Adrenal gland (tissue), 19 donors: ENCODE measurements at places on chromosomes 6 and 20. TPM values are rescaled to one million over a fixed set of nuclear protein-coding genes. Genes with fewer than 3 reads are reported as not detected.

The CPXM1 gene
- 11.9 TPM for total RNA-seq

The ENPP5 gene
- 12.2 TPM for total RNA-seq

The LY6G6D gene
- total RNA-seq = not detected

GRCh38 chr20:51563486-51564332 is 21.2 kb upstream of the NFATC2 start:
- peak; percentile 78 for DNase-seq
- H3K27me3 ChIP-seq = peaks cover 23% of the 10 kb centered on the region
- H3K4me1 ChIP-seq = peaks cover 38% of the 10 kb centered on the region
- H3K36me3 ChIP-seq = no peaks in the 10 kb centered on the region
- H3K4me3 ChIP-seq = no peak overlapping the region
- H3K27ac ChIP-seq = peak overlapping the region; percentile 64

The DAAM2 gene
- total RNA-seq = 39.0 TPM

The CLPSL2 gene
- not detected for total RNA-seq

- no peaks in the 10 kb centered on the region for H3K27me3 ChIP-seq
- H3K4me3 ChIP-seq = no peak overlapping the region
- H3K4me1 ChIP-seq = peaks cover 19% of the 10 kb centered on the region
- H3K27ac ChIP-seq = no peak overlapping the region
- no peak for DNase-seq
- no peaks in the 10 kb centered on the region for H3K36me3 ChIP-seq
Measured at GRCh38 chr6:134902936-134903335, 47.0 kb downstream of the ALDH8A1 start.
